ENCODE measurements at places on chromosomes 13 and 19. TPM values are rescaled to one million over a fixed set of nuclear protein-coding genes. Genes with fewer than 3 reads are reported as not detected.

DNA sequence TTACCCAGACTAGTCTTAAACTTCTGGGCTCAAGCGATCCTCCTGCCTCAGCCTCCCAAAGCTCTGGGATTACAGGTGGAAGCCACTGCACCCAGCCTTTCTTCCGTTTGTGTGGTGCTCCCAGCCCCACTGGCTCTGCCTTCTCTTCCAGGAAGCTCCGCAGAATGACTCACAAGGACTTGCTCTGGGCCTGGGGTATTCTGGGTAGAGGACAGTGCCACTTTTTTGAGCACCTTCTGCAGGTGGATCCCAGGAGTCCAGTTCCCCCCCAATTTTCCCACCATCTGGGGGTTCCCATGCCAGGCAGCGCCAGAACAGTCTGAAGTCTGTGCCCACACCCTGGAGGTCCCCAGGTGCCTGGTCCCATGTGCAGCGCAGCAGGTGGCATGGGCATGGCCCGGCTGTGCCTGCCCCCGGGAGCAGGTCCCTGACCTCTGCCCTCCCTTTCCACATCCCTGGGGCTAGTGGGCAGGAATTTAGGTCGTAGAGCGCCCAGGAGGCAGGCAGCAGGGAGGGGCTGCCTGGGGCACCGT, 1.6 kb downstream of the REEP6 start:
- peak overlapping the region; percentile 67 for H3K4me3 ChIP-seq
- peak overlapping the region; percentile 48 for H3K27ac ChIP-seq
- no peaks in the 10 kb centered on the region for H3K36me3 ChIP-seq
- DNase-seq = no peak
- no peaks in the 10 kb centered on the region for H3K27me3 ChIP-seq

Gene KLK2
- 19.3 TPM for total RNA-seq

Gene ZNF610
- total RNA-seq = 21.5 TPM

Gene TNFSF13B
- total RNA-seq = not detected

- no peak overlapping the region for H3K27ac ChIP-seq
- no peaks in the 10 kb centered on the region for H3K27me3 ChIP-seq
- H3K4me1 ChIP-seq = no peaks in the 10 kb centered on the region
- H3K36me3 ChIP-seq = no peaks in the 10 kb centered on the region
- H3K4me3 ChIP-seq = no peak overlapping the region
Observed at GRCh38 chr13:33245505-33246158, 39.9 kb downstream of the STARD13 start.
